NCI-H2107 (cell line): ENCODE measurements at places on chromosomes 7 and 10.
A peak's percentile ranks its signal among the peaks of the same experiment; 100 is the strongest.

DNA sequence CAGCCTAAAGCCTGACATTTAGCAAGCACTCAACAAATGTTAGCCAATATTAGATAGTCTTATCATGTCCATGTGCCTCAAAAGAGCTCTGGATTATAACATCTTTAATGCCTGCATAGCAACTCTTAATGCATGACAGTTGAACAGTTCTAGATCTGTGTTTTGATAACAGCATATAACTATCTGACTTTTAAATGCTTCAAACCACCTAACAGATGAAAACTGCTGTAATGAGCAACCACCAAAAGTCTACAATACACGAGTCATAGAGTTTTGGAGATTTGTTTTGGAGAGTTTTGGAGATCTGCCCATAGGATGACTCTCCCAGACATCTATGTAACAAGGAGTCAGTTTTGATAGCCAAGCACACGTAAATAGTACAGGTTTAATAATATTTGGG lies 227.3 kb downstream of the TWIST1 start:
- no peak for DNase-seq

- no peak for DNase-seq
Observed at GRCh38 chr7:129376778-129377700, 57.2 kb upstream of the STRIP2 start.

GRCh38 chr7:24392774-24393173 lies 108.8 kb downstream of the NPY start:
- DNase-seq: no peak

DNA sequence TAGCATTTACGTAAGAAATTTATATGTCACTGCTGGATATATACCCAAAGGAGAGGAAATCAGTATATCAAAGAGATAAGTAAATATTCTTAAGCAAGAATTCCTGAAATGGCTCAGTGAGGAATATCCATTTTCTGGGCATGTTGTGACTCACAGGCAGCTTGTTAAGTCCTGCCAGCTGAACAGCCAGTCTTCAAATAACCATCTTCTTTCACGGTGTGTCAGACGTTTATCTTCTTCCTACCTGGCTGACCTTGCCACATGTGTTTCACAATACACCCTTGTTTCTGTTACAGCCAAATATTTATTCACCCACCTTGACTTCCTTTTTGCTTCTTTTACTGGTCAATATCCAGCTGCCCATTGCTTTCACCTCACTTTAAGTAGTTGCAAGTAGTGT lies 648.1 kb downstream of the ANKRD7 start:
- DNase-seq: no peak

DNA sequence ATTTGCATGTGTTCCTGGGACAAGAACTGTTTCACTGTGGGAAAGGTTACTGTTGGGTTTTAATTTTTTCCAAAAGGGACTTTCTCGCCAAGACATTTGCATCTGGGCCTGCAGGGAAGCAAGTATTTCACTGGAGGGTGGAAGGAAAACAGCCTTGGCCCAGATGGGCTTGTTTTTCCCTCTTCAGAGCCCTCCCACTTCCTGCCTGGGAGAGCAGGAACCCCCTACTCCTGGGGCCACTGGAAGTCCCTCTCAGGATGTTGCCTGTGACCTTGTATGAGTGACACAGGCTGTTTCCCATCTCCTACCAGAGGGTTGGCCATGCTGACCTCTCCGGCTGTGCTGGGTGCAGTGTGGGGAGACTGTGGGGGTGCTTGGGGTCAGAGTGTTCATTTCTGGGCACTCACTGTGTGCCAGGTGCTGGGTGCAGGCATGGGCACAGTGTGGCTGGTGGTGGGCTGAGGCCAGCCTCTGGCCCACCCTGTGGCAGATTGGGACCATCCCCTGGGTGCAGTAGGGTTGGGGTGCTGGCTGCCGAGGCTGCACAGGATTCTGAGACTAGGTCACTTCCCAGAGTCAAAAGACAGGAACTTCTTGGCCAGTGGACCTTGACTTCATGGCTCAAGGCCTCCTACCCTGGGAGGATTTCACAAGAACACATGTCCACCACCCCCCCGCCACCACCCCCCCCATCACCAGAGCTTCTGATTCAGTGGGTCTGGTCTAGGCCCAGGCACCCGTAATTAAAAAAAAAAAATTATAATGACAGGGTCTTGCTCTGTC lies 10.2 kb downstream of the TSPAN15 start:
- no peak for DNase-seq

DNA sequence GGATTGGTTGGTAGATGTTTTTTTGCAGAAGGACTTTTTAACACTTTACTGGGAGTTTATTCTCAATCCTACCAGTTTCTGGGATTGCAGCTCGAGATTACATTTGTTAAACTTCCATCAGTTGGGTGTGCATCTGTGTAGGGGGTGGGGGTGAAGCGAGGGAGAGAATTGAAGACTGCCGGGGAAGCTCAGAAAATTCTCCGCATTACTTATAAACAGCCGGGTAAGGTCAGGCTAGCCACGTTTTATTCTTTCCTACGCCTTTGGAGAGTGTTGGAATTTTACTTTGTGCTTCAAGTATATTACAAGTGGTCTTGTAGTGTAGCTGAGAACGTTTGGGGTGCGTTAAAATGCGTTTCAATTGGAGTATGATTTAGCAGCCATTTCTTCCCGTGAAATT lies 1.1 kb downstream of the PALS2 start:
- DNase-seq: no peak

GRCh38 chr7:130383187-130383980 lies 3.1 kb downstream of the CPA1 start:
- no peak for DNase-seq

DNA sequence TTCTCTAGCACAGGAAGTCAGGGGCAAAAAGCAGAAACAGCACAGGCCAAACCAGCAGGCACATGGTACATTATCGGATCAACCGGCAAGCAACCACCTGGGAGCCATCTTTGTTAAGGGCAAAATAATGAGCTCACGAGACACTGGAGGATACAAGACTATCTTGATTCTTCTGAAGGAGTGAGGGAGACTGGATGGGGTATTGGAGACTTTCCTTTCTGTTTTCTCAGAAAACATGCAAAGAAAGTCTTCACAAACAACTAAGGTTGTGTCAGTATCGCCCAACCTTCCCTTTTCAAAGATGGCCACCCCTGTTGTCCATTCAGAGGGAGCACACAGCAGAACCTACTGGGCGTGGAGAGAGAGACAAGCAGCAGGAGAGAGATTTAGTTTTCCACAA lies 29.6 kb downstream of the GOLGA7B start:
- DNase-seq: no peak

DNA sequence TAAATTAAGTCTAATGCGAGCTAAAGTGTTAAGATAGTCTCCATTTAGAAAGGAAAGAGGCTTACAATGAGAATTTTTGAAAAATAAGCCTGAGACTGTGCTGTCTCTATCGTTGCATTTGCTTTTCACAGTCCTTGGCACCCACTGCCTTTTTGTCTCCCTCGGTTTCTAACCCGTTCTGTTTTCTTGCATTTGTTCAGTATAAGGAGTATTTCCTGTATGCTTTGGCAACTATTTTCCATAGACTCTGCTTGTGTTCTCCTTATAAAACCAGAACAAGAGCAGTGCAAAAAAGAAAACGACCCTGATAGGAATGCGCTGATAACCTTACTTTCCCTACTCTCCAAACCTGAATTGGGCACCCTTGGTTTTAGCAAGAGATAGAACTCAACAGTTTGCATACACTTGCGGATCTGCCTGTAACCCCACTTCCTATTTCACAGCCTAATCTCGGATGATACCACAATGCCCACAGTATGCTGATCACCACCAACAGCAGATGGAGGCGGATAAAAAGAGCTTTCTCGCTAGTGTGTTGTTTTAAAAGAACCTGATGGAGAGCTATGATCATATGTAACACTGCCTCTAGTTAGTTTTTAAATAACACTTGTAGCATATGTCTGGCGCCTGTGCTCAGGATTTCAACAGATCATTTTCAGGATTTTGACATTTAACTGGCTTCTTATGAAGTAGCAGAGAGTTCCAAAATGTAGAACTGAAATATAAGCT lies 1.6 kb upstream of the ARHGAP12 start:
- no peak for DNase-seq

GRCh38 chr7:39566023-39566921 lies at the start of gene YAE1:
TSS of gene YAE1 (plus strand) at chr7:39566404. CDS start at chr7:39566419, 15 bp downstream.
- DNase-seq: peak; percentile 67

GRCh38 chr7:130309986-130310385 lies 17.0 kb downstream of the CPA4 start:
- DNase-seq: no peak

GRCh38 chr10:78774614-78774998 lies 294.2 kb upstream of the ZMIZ1 start:
- no peak for DNase-seq

- no peak for DNase-seq
Observed at GRCh38 chr10:71355886-71356285, 36.8 kb downstream of the SLC29A3 start.

DNA sequence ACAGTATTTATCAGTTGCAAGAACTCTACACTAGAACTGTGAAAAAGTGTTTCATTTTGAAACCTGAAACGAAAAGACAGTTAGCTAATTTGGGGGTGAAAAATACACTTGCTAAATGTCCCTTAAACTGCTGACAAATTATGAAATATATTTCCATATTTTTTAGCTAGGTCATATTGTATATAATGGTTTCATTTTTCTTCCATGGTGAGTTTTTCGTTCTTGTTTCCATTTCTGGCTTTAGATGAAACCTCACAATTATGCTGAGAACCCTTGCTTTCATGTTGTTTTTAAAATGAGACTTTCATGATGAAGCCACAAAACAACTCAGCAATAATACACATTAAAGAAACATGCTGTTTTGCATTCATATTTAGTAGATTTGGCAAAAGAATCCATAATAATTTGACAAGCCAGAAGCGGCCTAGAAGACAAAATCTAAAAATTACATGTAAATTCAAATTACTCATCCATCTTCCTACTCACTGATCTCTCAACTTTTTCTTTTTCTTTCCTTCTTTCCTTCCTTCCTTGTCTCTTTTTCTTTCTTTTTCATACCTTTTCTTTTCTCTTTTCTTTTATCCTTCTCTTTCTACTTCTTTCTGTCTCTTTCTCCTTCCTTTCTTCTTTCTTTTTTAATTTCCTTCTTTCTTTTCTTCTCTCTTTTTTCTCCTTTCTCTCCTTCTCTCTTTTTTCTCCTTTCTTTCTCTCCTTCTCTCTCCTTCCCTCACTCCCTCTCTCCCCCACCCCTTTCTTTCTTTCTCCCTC lies 46.5 kb upstream of the ITGB8 start:
- no peak for DNase-seq

GRCh38 chr7:30531286-30531685 lies 26.7 kb upstream of the GGCT start:
- no peak for DNase-seq

DNA sequence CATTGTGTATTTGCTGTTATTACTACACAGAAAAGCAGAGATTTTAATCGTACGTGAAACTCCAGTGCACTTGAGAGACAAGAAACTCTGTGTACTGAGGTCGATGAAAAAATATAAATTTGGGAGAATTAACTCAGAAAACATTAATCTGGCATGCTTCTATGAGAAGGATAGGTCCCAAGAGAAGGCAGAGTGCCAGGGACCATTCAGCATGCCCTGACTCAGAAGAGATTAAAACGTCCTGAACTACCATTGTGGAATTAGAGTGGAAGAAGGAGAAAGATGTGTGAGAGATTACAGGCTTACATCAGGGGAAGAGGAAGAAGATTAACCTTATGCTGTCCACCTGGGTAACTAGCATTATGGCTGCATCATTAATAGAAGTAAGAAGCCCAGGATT lies 72.4 kb downstream of the REEP3 start:
- no peak for DNase-seq

- DNase-seq: no peak
Observed at GRCh38 chr7:99730992-99731391, 4.0 kb downstream of the CYP3A7 start.

DNA sequence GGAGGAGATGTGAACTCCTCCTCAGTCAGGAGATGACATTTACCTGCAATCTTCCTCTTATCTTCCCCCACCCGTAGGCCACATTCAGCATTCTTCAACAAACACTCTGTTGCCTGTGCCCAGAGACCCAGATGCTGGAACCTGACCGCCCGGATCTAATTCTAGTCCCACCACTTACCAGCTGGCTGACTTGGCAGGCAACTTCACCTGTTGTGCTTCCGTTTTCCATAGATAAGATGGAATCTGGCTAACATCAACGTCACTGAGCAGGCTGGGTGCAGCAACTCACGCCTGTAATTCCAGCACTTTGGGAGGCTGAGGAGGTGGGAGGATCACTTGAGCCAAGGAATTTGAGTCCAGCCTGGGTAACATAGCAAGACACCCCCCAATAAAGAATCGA lies 21.3 kb upstream of the FXYD4 start:
- DNase-seq: no peak

GRCh38 chr10:31017534-31018355 lies 13.9 kb downstream of the ZNF438 start:
- DNase-seq: no peak

- no peak for DNase-seq
Observed at GRCh38 chr7:148973256-148973655, 55.0 kb downstream of the PDIA4 start.

GRCh38 chr10:57743711-57744110 lies 524.0 kb downstream of the IPMK start:
- no peak for DNase-seq

DNA sequence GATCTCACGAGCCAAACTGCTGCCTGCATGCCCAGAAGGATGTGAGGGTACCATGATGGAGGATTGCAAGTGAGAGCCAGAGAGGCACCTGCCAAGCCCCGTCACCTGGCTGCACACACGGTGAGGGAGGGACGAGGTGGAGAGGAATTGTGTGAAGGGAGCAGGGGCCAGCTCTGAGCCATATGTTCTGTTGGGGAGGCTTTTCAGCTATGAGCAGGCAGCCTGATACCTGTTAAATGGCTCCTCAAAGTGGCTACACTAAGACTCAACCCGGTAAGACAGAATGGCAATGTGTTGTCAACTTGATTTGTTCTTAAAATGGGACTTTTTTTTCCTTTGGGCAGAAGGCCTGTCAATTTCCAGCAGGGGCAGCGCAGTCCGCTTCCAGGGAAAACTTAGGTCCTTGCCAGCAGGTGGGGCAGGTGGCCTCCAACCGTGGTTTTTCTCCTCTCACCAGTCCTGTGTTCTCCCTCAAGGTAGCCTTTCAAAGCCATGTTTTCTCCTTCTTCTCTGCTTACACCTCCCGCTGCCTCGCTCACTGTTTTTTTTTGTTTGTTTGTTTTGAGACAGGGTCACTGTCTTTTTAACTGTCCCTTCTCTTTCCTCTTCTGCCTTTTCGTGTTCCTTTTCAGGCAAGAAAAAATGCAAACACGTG lies 57.7 kb upstream of the ZNRF2 start:
- peak; percentile 19 for DNase-seq
